ENCODE measurements at places on chromosomes 4 and X.

DNA sequence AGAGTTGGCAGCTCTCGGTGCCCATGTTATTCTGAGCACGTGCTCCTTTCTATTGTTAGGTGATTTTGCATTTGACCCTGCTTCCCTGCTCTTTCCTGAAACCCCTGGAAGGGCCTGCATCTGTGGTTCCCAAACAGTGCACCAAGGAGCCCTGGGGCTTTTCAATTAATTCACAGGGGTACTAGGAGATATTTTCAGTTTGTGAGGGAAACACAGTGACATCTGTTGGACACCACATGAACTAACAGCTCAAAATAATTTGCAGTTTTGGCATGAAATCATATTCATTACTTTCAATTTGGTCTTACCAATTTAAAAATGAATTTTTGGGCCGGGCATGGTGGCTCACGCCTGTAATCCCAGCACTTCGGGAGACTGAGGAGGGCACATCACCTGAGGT, 156.6 kb downstream of the GATB start:
- DNase-seq = no peak

- DNase-seq = no peak
Measured at GRCh38 chr4:165369522-165369921, 9.3 kb upstream of the CPE start.

DNA sequence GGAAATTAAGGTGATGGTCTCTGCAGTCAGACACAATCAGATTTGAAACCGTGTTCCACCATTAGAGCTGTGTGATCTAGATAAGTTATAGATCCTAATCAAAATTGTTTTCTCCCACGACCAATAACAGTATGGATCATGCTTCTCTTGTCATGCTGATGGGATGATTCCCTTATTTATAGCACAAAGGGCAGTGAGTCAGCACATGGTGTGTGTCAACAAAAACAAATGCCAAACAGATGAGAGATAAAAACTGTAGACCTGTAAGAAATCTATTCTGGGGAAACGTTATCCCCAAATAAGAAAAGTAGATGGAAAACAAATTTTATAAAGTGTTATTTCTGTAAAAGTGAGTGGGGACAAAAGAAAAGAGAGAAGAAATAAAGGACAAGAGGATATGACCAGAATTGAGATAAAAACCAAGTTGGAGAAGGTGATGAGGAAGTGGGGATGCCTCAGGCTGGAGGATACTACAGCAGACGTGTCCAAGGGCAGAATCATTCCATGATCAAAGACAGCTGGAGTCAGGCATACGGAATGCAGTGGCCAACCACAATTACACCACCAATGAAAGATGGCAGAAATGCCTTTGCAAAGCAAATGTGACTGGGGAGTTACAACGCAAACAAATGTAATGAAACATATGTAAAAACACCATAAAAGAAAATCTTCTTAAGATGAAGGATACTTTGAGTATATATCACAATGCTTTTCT, 377.8 kb upstream of the PRKX start:
- DNase-seq = no peak

- no peak for DNase-seq
Measured at GRCh38 chr4:172515266-172515879, 653.2 kb upstream of the GALNT7 start.

- DNase-seq = no peak
Measured at GRCh38 chrX:20212486-20213089, 54.1 kb downstream of the RPS6KA3 start.

- no peak for DNase-seq
Measured at GRCh38 chr4:110138551-110138950, 59.9 kb downstream of the ELOVL6 start.

DNA sequence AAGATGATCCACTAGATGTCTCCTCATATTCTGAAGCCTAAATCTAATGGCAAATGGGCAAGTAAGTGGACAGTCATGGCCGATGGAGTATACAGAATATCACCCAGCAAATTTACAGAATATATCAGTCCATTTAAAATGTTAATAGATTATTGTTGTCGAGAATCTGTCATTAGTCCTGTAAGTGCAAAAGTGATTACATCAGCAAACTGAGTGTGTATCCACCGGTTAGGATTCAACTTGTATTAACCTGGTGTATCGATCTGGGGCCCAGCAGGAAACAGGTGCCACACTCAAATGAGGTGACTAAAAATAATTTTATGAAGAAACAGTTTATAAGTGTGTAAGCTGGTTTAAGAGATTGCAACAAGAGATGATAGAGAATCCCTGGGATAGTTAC, 367.9 kb upstream of the FAM47C start:
- no peak for DNase-seq
